ENCODE measurements at places on chromosomes 6 and 20. TPM values are rescaled to one million over a fixed set of nuclear protein-coding genes. Genes with fewer than 3 reads are reported as not detected.

DNA sequence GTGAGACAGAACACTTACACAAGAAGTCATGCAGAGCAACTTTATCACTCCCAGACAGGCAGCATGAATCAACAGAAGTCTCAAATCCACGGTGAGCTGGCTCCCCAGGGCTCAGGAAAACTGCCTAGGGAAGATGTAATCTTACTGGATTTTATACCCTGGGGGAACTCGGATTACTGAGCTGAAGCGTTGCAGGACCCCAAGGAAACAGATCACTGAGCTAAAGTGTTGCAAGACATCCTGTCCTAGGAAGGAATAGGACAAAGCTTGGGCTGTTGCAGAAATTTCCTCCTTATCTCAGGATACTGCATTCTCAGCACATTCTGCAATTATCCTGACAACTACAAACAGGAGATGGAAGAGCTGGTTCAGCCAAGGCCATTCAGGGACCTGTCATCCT, 224.8 kb downstream of the TFAP2A start:
- no peaks in the 10 kb centered on the region for H3K27me3 ChIP-seq
- no peaks in the 10 kb centered on the region for H3K36me3 ChIP-seq

DNA sequence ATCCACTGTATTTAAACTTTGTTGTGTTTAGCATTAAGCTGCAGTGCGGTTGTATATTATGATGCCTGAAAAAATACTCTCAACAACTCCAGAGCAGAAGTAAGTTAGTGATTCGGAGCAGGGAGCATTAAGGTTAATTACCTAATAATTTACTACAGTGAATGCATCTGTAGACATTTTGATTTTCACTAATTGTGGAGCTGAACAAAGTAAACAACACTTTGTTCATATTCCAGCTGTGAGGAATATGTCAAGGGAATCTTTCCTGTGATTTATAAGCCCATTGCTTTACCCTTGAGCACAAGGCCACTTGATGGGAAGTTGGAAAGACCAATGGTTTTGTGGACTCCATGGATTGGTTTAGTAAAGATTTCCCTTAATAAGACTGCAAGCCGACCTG, 77.1 kb downstream of the CBLN4 start:
- H3K4me3 ChIP-seq: no peak overlapping the region
- H3K27me3 ChIP-seq: no peaks in the 10 kb centered on the region
- DNase-seq: no peak
- no peak overlapping the region for H3K27ac ChIP-seq

- no peak for DNase-seq
- H3K27ac ChIP-seq: no peak overlapping the region
- H3K27me3 ChIP-seq: no peaks in the 10 kb centered on the region
- H3K36me3 ChIP-seq: no peaks in the 10 kb centered on the region
- H3K4me3 ChIP-seq: no peak overlapping the region
These were observed 65.5 kb upstream of the FABP7 start for GRCh38 chr6:122714059-122714458.

PABPC1L gene
- 46.4 TPM for total RNA-seq

GRCh38 chr20:13736436-13737191, 48.1 kb downstream of the ESF1 start:
- no peak for DNase-seq
- H3K4me1 ChIP-seq: peaks cover 3% of the 10 kb centered on the region
- peaks cover 19% of the 10 kb centered on the region for H3K36me3 ChIP-seq
- no peak overlapping the region for H3K4me3 ChIP-seq
- H3K27me3 ChIP-seq: no peaks in the 10 kb centered on the region
- H3K27ac ChIP-seq: peak overlapping the region; percentile 26

RAET1G gene
- total RNA-seq: 1.2 TPM

DNA sequence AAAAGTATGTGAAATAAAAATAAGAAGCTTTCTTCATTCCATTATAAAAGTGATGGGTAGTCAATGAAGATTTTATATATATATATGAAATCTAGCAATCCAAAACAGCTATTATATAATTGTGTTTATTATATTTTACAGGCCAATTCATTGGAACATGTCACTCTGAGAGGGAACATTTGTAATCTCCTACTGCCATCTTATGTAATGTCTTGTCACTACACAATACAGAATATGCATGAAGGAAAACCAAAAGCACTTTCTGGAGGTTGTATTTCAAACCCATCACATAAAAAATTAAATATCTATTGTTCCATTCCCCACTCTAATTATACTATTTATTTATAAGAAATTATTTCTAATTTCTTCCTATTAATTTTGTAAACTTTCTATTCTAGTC, 31.5 kb upstream of the IRAK1BP1 start:
- DNase-seq: no peak
- peaks cover 9% of the 10 kb centered on the region for H3K4me1 ChIP-seq
- H3K27me3 ChIP-seq: no peaks in the 10 kb centered on the region
- no peak overlapping the region for H3K4me3 ChIP-seq
- no peak overlapping the region for H3K27ac ChIP-seq
- H3K36me3 ChIP-seq: no peaks in the 10 kb centered on the region

Measured in upper lobe of right lung (tissue), 1 donor.